ENCODE measurements at places on chromosomes 6 and 20. TPM values are rescaled to one million over a fixed set of nuclear protein-coding genes. Genes with fewer than 3 reads are reported as not detected.

Gene SRXN1
- polyA plus RNA-seq, result 7.4 TPM

Gene RIMS1
- 2.0 TPM for polyA plus RNA-seq

Gene PKIG
- 131 TPM for polyA plus RNA-seq

Gene MEP1A
- not detected for polyA plus RNA-seq

Gene OXT
- polyA plus RNA-seq, result not detected

All from brain (organoid and tissue), 16 donors.